Lower leg skin (tissue), 4 donors: ENCODE measurements at places on chromosomes 5 and 9. TPM values are rescaled to one million over a fixed set of nuclear protein-coding genes. Genes with fewer than 3 reads are reported as not detected.

DNA sequence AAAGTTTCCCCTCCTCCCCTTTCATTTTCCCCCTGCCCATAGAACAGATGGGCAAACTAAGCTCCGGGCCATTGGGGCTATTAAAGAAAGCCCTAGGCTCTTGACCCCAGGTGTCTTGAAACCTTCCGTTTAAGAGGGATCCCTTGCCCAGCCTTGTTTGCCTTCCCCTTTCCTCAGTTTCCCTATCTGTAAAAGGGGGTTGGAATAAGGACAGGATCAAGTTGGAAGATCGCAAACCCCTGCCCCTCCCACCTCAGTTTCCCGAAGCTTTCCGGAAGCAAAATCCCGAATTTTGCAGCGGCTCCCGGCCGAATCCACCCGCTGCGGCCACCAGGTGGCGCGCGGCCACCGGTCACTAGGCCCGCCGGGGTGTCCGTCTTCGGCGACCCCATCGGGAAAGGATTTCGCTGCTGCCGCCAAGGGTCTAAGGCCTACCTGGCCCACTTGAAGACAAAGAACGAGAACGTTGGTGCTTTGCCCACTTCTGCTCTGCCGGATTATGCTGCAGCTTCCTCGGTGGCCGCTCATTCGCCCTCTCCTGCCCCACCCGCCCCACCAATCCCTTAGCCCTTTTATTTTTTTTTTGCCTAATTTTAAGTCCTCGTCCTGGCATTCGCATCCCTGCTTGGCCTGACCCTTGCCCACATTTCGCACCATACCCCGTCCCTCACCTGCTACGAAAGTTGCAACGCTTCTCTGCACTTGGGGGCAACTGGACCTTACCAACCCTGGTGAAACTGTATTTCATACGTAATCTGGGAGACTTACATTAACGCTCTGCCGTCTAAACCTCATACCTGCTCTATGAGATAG is 962 bp upstream of the NR6A1 start:
- DNase-seq, result peak; percentile 92

DNA sequence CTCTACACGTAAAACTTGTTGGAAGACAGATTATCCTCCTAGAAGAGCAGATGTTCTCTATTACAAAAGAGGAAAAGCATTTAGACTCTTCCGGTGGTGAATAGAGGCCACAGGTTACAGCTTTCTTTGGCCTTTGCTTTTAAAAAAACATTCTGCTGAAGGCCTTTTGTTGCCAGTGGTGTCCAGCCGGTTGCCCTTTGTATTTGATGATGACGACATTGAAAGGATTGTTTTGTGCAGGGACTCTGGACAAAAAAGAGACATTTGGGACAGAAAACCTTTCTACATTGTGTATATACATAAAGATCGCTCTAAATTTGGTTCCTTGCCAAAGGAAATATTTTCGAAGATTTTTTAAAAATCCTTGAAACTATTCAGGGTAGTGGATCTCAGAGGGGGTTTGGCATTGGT is 180.3 kb downstream of the C9orf152 start:
- no peak for DNase-seq

GRCh38 chr9:120768886-120769285 is 24.3 kb downstream of the FBXW2 start:
- DNase-seq, result no peak

- DNase-seq, result no peak
Measured at GRCh38 chr9:13295556-13295955, 16.1 kb upstream of the MPDZ start.

The PCDHB12 gene
- total RNA-seq, result 2.3 TPM

The SLC23A1 gene
- total RNA-seq, result 3.7 TPM
